Brain pericyte (primary cell): ENCODE measurements at places on chromosomes 1 and 21.

GRCh38 chr21:17818186-17819113 is 706 bp downstream of the C21orf91 start:
- DNase-seq, result no peak

- DNase-seq, result no peak
Observed at GRCh38 chr1:203367057-203367456, 16.1 kb upstream of the FMOD start.

DNA sequence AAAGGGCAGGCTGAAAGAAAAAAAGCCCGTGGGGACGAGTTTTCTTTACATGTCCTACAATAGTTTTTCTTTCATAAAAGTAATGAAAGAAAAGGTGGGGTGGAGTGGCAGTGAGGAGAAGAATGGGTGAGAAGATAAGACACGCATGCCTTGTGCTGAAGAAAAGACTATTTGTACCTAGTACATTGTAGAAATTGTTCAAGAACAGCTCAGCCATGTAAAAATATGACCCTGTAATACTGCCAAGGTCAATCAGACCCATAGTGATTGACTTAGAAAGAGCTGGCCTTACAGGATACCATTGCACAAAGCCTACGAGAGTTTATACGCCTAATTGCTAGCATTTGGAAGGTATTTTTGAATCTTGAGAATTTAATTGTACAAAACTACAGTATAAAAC is 126.0 kb upstream of the NRIP1 start:
- DNase-seq, result no peak

DNA sequence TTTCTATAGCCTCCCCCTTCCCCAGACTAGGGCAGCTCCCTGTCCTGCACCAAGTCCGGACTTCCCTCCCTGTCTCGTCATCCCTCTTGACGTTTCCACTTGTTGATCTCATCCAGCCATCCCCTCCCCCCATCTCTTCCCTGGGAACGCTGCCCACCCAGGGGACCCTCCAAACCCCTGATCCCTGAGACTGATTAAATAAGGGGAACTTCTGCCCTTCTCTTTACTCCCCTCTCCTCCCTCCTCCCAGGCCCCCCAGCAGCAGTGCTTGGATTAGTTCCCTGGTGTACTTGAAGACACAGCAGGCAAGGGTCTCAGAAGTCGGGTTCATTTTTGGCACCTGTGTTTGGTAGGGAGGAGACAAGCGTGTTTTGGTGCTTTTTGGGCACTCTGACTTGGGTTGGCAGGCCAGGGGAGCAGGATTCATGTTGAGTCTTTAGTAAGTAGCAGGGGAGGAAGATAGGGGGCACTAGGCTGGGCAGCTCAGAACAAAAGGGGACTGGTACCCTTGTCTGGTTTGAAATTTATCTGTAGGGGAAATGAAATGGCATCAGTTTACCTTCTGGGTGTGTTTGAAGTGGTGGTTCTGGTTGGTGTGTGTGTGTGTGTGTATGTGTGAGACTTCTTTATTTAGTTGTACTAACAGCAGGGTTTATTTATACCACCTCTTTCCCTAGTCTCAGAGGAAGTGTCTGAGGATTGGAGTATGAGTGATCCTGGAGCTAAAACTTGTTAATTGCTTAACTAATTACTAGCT is 11.1 kb downstream of the VANGL2 start:
- no peak for DNase-seq
